DMS 273 treated with DMSO at 0.1 percent for 48 hours (cell line): ENCODE measurements at places on chromosomes 13 and 19.

GRCh38 chr19:40302224-40303011, 17.3 kb upstream of the AKT2 start:
- no peak for DNase-seq

- no peak for DNase-seq
These were observed 32.3 kb upstream of the FGF9 start for GRCh38 chr13:21638319-21639282.

GRCh38 chr19:12946092-12946721, 545 bp downstream of the RAD23A start:
- peak; percentile 49 for DNase-seq

DNA sequence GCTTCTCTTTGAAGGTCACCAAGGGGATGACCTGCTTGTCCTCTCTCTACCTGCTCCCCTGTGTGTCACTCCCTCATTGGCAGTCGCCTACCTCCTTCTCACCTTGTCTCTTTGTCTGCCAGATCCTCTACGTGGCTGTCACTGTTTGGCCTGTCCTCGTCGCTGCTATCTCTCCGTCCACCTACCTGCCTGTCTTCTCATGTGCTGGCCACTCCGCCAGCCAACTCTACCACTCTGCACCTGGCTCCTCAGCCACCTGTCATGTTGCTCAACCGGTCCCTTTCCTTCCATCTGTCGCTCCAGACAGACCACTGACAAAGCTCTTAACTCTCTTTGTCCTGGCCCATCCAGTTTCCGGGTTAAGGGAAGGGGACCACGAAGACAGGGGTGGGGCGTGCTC, at the start of gene KLK12:
TSS of gene KLK12 (minus strand) at position 299 of the 400 bp plus-strand sequence. CDS start 381 bp downstream, outside the sequence.
- DNase-seq = no peak

GRCh38 chr19:45071969-45072790, 4.1 kb downstream of the ZNF296 start:
- DNase-seq = no peak

DNA sequence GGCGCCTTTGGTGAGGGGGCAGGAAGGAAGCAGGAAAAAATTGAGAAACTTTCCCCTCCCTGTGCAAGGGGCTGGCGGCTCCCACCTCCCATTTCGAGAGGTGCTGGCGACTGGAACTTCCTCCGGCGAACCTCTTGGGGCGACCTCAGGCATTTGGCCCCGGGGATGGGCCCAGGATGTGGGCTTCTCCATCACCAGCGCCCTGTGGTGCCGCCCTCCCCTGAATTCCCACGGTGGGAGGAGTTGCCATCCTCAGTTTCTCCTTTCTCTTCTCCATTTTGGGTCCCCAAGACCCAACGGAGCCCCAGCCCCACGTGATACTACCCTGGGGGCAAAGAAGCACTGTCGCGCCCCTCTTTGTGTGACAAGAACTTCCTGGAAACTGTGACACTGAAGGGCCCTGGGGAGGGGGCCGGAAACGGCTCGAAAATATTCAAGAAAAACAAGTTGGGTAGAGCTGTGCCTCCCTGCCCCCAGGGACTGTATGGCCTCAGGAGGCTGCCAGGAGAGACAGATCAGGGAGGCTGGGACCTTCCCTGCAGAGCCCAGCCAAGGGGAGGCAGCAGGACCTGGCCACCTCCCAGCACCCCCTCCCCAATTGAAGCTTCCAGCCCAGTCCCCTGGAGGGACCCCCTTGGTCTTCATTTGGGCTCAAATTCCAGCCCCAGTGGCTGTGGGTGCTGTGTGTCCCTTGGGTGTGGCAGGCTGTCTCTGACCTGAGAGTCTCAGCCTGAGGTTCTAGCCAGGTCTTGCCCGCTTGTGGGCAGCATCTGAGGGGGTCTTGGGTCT, 16.2 kb upstream of the AP1M2 start:
- no peak for DNase-seq

- no peak for DNase-seq
These were observed 168.3 kb upstream of the TSHZ3 start for GRCh38 chr19:31517224-31518180.

GRCh38 chr19:31555634-31556215, 206.5 kb upstream of the TSHZ3 start:
- DNase-seq = no peak

GRCh38 chr19:38661136-38661535, 13.7 kb downstream of the ACTN4 start:
- no peak for DNase-seq

DNA sequence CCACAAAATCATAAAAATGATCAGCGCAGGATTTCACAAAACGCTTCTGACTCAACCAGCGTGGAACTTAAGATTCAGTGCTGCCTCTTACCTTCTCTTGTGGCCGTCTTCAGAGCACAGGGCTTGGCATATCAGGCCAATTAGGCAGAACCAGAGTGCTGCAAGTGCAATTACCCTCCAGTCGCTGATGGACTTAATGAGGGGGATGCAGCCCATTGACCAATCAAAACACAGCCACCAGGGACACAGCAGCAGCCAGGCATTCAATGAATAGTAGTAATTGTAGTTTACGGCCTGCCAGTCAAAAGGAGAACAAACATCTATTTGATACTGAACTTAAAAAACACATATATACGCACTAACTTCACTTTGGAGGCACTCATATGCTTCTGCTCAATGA, 38.2 kb downstream of the TMTC4 start:
- no peak for DNase-seq
